ENCODE measurements at places on chromosomes 7 and 10.

DNA sequence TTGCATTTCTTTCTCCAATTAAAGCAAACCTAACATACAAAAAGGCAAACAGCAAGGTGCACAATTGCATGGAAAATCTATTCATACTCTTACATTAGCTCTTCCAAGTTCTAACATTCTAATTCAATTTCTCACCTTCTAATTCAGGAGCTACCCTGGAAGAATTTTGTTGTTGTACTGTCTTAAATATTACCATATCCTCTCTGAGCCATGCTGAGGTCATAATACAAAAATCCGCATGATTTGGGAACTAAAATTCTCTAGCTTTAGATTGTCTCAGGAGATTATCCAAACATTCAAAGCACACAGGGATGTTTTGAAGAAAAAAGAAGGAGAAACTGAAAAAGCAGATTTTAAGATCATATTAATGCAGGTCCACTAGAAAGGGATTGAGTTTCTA is 229.9 kb downstream of the KIAA1217 start:
- DNase-seq, result no peak

DNA sequence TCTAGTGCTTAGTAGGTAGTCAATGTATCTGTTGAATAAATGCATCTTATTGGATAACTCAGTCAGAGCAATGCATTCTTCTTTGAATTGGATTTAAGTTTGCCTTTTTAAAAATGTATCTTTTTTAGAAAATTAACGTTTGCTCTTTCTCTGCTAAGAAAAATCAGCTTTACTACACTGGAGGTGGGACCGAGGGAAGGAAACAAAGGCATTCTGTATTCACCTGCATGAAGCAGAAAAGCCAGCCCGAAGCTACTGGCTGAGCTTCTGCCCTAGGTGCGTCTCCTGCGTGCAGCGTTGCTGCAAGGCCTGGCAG is 22.2 kb upstream of the ITGB1 start:
- no peak for DNase-seq

DNA sequence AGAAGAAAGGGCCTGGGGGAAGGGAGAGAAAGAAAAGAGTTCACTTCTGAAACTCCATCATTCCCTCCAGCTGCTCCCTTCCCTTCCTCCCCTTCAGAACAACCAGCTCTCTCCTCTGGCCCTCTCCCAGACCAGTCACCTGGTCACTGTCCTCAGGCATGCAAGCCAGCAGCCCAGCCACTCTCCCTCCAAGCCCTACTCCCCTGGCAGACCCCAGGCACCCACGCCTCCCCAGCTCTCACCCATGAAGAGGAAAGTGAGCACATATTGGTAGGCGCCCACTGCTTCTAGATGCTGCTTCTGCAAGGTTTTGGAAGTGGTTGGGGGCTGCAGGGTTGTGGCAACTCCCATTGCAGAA is 353 bp downstream of the MOGAT3 start:
- peak; percentile 56 for DNase-seq

DNA sequence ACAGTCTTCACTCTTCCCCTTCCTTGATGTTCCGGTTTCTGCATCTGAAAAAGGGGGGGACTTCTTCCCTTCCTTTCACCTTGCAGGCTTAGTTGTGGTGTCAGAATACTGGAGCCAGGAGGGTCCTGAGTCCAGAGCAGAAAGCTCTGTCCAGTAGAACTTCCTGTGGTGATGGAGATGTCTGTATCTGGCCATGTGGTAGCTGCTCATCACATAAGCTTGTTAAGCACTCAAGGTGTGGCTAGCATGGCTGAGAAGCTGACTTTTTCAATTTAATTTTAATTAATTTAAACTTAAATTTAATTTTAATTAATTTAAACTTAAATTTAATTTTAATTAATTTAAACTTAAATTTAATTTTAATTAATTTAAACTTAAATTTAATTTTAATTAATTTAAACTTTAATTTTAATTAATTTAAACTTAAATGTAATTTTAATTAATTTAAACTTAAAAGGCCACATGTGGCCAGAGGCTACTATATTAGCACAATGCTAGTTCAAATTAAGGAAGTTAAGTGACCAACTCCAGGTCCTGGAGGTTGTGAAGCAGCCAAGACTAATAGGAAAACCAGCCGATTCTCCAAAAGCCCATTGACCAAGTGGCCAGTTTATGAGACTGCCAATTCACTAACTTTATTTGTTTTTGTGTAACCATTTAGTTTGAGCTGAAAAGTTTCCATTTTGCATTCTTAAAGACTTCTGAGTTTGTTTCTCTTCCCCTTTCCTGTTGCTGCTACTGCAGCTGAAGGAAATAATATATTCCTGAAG is 16.3 kb downstream of the MSRB2 start:
- no peak for DNase-seq

GRCh38 chr7:22759721-22760120 is 32.7 kb downstream of the IL6 start:
- DNase-seq, result no peak
